ENCODE measurements at places on chromosomes 5 and 9.

DNA sequence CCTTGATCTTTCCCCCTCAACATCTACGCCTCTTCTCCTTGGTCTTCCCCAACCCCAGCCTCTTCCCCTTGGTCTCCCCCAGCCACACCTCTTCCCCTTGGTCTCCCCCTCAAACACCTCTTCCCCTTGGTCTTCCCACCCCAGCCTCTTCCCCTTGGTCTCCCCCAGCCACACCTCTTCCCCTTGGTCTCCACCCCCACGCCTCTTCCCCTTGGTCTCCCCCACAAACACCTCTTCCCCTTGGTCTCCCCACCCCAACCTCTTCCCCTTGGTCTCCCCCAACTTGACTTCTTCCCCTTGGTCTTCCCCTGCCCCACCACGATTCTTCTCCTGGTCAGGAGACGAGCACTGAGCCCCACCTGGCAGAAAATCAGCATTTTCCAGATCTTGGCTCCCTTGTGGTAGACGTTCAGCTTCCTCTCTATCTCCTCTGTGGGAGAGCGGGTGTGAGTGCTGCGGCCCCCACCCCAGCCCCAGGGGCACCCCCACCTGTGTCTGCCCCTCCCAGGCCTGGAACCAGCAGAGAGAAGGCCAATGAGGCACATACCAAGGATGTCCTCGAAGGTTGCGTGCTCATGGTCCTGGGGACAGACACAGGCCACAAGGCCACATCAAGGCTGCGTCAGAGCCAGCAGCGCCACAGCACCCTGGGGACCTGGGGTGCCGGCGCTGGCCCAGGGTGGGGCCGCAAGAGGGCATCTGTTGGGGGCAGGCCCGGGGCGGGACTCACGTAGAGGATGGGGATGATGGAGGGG lies 7.0 kb downstream of the NSMF start:
- DNase-seq = no peak

DNA sequence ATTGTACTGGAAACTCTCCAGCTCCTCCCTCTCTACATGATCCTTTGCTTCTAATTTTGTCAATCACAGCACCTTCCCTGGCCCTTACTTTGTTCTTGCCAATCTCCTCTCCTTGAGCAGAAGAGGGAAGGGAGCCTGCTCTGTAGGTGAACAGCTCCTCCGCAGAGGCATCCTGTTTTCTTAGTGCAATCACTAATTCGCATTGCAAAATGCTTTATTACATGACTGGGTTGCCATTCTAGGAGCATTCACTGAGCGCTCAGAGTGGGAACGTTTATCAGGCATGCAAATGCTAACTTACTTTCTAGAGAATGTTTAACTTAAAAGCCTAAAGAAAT lies 416 bp upstream of the SNX18 start:
- DNase-seq = no peak

DNA sequence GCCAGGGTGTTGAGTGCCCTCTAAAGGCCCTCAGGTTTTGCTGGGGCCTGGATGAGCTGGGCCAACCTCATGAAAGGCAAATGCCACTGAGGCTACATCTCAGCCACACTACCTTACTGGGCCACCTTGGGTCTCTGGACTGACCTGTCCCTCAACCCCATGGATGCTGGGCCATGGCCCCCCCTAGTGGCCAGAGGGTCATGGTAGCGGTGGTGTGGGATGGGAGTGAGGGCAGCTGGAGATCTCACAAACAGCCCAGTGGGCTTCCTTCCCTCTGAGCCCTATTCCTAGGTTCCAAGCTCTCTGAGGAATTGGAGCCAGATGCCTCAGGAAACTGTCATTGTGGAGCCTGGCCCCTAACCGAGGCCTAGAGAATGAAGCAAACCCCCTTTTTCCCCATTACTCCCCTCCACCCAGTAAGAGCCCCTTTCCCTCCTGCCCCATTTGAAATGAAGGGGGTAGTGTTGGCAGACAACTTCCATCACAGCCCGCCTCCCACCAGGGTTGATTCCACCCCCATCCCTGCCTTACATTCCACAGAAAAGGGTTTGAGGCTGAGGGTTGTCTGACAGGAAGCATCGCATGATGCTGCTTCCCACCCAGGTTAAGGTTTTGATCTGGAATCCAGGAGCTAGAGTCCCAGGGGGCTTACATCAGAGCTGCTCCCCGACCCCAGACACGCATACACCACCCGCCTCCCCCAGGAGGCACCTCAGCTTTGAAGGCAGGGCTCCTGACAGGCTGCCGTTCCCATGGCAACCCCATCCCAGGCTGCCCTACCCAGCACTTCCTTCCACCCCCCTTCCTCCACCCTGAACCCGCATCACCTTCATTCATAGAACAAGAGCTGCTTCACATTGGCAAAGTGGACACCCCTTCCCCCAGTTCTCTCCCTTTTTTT lies 63.9 kb downstream of the PCDH1 start:
- peak; percentile 53 for DNase-seq

GRCh38 chr9:24616863-24617262 lies 71.2 kb upstream of the IZUMO3 start:
- DNase-seq = no peak

DNA sequence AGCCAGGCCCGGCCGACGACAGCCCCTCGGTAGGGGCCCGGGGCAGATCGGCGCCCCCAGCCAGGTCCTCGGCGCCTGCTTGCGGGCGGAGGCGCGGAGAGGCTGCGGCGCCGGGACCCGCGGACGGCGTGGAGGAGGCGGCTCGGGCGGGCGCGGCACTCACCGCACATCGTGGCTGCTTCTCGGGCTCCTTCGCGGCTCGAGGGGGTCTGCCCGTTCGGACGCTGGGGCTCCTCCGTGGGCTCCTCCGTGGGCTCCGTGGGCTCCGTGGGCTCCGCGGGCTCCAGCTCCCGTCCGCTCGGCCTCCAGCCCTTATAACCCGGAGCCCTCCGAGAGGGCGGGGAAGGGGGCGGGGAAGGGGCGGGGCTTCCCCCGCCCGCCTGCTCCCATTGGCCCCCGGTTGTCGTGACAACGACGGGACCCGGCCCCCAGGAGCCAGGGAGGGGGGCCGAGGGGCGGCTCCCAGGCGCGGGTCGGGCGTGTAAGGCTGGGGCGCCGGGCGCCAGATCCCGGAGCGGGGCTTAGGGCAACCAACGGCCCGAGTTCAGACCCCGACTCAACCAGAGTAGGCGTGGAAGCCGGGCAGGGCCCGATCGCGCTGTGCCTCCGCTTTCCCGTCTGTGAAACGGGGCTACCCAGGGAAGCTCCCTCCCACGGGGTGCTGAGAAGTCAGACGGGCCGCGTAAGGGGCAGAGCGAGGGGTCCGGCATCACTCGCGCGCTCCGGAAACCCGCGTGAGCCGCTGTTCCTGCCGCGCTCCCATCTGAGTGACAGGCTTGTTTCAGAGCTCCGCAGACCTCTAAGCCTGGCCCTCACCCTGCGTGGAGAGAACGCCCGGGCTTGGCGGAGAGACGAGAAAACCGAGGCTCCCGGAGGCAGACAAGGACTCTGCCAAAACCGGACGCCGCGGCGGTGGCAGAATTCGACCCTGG lies at the start of gene GFPT2:
Gene GFPT2, minus strand, starts transcription at position 289 of the 932 bp plus-strand sequence. Its CDS starts 119 bp downstream, at position 170.
- DNase-seq = peak; percentile 82

GRCh38 chr5:79738349-79738748 lies 48.7 kb downstream of the CMYA5 start:
- DNase-seq = no peak

- no peak for DNase-seq
These were observed 265.0 kb downstream of the KIF4B start for GRCh38 chr5:155278532-155278931.

GRCh38 chr9:20441711-20442423 lies 180.4 kb downstream of the MLLT3 start:
- DNase-seq = peak; percentile 55

- DNase-seq = peak; percentile 95
These were observed 13.1 kb downstream of the PALM2AKAP2 start for GRCh38 chr9:109792951-109793546.

DNA sequence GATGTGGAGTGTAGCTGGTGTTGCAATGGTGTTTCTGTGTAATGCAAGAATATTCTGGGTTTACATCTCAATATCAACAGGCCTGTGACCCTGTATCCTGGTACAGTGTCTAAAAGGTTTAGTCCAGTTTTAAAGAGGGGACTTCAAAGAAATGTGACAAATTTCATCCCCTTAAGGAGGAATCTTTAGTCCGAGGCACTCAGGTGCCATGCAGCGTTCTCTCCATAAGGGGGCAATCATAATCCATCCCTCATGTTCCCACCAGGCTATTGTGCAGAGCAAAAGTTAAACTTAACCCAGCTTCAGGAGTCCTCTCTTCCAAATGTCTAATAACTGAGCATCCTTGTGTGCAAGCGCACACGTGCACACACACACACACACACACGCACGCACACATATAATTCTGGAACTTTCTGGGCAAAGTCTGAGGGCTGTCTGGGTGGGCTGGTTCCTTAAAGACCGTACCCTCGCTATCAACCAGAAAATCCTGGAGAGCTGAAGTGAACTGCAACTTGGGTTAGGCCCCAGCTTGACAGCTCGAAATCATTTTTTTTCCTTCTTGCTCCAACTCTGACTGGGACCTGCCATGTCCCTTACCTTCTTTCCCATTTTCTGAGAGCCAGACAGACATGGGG lies 46.0 kb downstream of the CRB2 start:
- peak; percentile 46 for DNase-seq

DNA sequence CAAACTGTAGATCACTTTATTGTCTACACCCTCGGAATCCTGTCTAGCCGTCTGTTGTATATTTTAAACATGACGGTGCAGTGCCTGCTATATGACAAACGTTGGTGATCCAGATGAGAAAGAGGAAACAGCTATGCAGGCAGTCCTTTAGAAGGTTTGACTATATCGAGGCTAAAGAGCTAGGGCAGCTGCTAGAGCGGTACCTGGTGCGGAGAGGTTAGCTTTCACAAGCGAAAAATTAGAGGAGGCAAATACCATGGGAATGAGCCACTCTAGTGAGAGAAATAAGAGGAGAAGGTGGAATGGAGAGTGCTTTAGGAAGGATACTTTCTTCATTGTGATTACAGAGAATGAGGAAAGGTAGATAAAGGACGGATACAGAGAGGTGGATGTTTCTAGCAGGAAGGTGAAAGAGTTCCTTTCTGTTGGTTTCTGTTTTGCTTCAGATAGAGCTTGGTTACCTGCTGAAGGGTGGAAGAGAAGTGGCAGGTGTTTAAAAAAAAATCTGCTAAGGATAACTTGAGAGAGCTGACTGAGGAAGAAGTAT lies 959 bp upstream of the FBXL17 start:
- no peak for DNase-seq

GRCh38 chr5:175001876-175002645 lies 277.7 kb downstream of the MSX2 start:
- no peak for DNase-seq

DNA sequence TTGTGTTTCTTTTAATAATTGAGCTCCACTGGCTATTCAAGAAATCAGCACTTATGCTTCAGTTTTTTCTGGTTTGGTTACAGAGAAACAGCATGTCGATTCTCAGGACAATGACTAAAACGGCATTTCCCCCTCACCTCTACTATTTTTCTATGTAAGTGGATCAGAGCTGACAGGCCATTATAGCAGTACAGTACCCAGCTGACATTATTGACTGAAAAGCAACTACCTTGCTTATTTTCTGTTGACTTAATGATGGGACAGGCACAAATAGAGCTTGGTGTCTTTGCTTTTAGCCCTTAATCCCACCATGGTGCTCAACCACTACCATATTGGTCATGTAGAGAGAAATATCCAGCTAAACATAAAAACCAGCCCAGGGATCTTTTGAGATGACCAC lies 35.4 kb upstream of the CCNG1 start:
- no peak for DNase-seq

DNA sequence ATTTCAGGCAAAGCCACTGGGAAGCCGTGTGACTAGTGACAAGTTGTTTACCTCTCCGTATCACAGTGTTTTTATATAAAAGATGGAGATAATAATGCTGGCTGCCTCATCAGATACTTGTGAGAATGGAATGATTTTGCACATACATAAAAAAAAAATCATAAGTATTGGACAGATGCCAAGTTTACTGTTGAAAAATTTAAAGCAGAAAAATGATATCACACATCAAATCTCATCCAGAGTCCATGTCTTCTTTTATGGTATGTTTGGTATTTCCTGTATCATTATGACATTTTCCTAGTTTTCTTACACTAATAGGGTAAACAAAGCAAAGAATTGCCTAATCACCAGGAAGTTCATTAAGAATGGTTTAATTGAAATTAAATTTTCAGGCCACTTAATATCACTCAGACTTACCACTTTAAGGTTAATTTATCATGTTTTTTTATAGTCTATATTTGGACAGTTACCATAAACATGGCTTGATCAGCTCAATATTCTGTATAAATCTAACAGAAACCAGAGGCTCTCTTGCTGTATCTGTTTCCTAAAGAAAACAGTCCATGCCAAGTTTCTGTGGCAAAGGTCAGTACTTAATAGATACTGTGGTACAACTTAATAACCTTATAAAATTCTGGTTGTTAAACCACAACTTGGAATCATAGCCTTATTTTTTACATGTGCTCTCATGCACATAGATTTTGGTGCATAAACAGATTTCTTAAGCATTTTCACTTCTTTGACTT lies 656.5 kb upstream of the RIOK2 start:
- DNase-seq = peak; percentile 50

- peak; percentile 91 for DNase-seq
These were observed 435.8 kb upstream of the PAPPA start for GRCh38 chr9:115717711-115718173.

- DNase-seq = peak; percentile 14
These were observed 18.2 kb downstream of the FAF2 start for GRCh38 chr5:176466245-176466871.

DNA sequence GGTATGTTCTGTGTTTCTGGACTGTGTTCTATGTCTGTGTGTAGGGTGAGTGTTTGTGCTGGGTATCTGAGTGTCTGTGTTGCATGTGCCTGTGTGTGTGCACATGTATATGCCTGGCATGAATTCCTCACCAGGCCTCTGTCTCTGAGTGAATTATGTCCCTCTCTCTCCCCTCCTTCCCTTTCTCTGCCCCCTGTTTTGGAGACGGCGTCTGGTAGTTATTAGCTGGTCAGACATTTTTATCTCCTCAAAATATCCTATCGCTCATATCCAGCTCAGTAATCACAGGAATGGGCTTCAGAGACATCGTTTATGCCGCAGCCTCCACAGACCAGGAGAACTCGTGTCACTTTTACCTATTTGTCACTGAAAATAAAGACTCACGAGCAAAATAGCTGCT lies 483.2 kb upstream of the BRINP1 start:
- no peak for DNase-seq

DNA sequence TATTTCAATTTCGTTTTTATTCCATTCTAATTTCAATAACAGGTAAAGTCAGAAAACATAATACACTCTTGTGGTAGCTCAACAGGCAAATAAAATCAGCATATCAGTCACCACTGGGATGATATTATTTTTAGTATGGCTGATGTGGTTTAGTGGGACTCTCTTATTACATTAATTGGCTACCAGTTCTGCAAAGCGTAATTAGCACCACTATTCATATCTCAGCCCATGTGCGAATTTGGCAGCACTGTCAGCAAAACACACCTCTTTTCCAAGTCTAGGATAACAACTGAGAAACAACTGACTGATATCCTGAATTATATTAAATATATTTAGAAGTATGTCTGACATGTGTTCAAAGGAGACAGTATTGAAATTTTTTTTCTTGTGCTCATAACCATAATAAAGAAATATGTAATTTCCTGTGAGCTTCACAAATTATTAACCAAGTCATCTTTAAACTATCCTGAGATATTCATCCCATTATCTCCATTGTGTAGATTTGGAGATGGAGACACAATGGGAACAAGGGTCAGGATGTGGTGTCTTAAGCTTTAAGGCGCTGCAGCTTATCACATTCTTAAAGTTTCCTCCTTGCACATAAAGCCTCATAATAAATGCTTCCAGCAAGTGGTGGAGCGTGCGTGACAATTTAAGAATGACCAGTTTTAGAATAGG lies 212.4 kb downstream of the TLE1 start:
- peak; percentile 22 for DNase-seq

Measured in fibroblast of upper back skin (primary cell).